ENCODE measurements at places on chromosomes 2 and 18.

DNA sequence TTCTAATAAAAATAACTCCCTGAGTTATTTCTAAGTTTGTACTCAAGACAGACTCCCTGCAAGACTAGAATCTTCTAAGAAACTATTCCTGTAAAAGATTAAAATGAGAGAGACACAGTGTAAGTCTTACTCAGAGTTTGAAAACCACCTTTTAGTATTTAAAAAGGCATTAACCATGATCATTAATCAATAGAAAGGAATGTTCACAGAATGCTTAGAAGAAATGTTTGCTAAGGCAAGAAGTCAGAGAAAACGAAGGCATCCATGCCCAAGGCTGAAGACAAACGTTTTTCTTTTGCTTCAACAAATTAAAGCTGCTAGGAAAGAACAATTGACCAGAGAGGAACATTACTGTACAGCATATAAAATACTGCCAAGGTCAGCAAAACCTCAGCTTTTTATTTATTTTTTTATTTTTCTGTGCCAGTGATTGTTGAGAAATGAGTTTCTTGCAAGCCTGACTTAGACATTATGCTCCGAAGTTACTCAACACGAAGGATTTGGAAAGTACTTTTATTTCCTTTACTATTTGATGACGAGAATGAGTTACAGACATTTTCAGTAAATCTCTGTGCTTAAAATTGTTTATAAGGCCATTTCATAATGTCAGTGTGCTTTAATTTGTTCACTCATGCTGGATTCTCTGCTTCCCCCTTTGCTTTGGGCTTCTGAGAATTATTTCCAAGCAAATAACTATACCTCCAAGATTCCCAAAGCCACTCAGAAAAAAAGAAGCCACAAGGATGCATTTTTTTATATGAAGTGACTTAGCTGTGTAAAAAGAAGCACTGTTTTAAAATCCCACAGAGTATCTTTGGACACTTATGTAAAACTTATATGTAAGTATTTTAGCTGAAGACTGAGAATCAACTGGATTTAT is 20.5 kb downstream of the RND3 start:
- DNase-seq: no peak
- H3K36me3 ChIP-seq: no peaks in the 10 kb centered on the region
- no peaks in the 10 kb centered on the region for H3K27me3 ChIP-seq
- no peak overlapping the region for H3K4me3 ChIP-seq

GRCh38 chr2:32711908-32712501 is 84.2 kb downstream of the TTC27 start:
- no peak overlapping the region for H3K27ac ChIP-seq
- H3K27me3 ChIP-seq: no peaks in the 10 kb centered on the region
- peaks cover 11% of the 10 kb centered on the region for H3K36me3 ChIP-seq
- H3K4me3 ChIP-seq: no peak overlapping the region
- DNase-seq: no peak

- DNase-seq: no peak
- no peaks in the 10 kb centered on the region for H3K4me1 ChIP-seq
- no peak overlapping the region for H3K27ac ChIP-seq
These were observed 3.3 kb downstream of the RMDN2 start for GRCh38 chr2:37928377-37928776.

- no peaks in the 10 kb centered on the region for H3K27me3 ChIP-seq
- no peak overlapping the region for H3K27ac ChIP-seq
- H3K4me3 ChIP-seq: peak overlapping the region; percentile 37
- DNase-seq: peak; percentile 23
- H3K4me1 ChIP-seq: no peaks in the 10 kb centered on the region
These were observed 927.5 kb downstream of the ERBB4 start for GRCh38 chr2:211611061-211611518.

GRCh38 chr2:173580956-173581355 is 226.3 kb downstream of the CDCA7 start:
- no peak overlapping the region for H3K27ac ChIP-seq
- no peaks in the 10 kb centered on the region for H3K27me3 ChIP-seq
- H3K4me1 ChIP-seq: no peaks in the 10 kb centered on the region
- DNase-seq: no peak

- H3K27me3 ChIP-seq: no peaks in the 10 kb centered on the region
- H3K27ac ChIP-seq: no peak overlapping the region
- no peaks in the 10 kb centered on the region for H3K4me1 ChIP-seq
- no peak overlapping the region for H3K4me3 ChIP-seq
- no peak for DNase-seq
These were observed 590.2 kb downstream of the ARHGAP15 start for GRCh38 chr2:143719406-143719805.

DNA sequence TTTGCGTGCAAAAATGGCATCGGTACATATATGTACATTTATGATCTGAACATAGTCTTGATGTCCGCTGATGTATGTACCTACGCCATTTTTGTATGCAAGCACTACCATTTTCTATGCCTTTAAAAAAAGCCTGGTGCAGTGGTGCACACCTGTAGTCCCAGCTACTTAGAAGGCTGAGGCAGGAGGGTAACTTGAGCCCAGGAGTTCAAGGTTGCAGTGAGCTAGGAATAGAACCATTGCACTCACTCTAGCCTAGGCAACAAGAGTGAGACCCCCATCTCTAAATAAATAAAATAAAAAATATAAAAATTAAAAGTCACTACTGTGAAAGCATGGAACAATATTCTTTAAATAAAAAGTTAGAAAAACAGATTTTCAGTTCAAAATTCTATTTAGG is 16.7 kb downstream of the RAB1A start:
- DNase-seq: no peak
- H3K4me3 ChIP-seq: no peak overlapping the region
- H3K27ac ChIP-seq: no peak overlapping the region
- peaks cover 4% of the 10 kb centered on the region for H3K4me1 ChIP-seq
- no peaks in the 10 kb centered on the region for H3K27me3 ChIP-seq

GRCh38 chr2:240123821-240124650 is 12.1 kb downstream of the COPS9 start:
- peaks cover 16% of the 10 kb centered on the region for H3K36me3 ChIP-seq
- H3K27ac ChIP-seq: no peak overlapping the region

GRCh38 chr2:190090148-190090547 is 27.6 kb upstream of the MSTN start:
- H3K27me3 ChIP-seq: no peaks in the 10 kb centered on the region
- DNase-seq: no peak
- H3K4me3 ChIP-seq: no peak overlapping the region
- H3K36me3 ChIP-seq: no peaks in the 10 kb centered on the region
- no peak overlapping the region for H3K27ac ChIP-seq

GRCh38 chr2:17627434-17627833 is 86.9 kb downstream of the VSNL1 start:
- H3K27ac ChIP-seq: no peak overlapping the region
- H3K4me3 ChIP-seq: no peak overlapping the region
- no peaks in the 10 kb centered on the region for H3K4me1 ChIP-seq
- H3K36me3 ChIP-seq: no peaks in the 10 kb centered on the region

- peaks cover 4% of the 10 kb centered on the region for H3K36me3 ChIP-seq
- H3K27me3 ChIP-seq: no peaks in the 10 kb centered on the region
- DNase-seq: no peak
- peaks cover 5% of the 10 kb centered on the region for H3K4me1 ChIP-seq
- H3K4me3 ChIP-seq: no peak overlapping the region
These were observed 42.5 kb downstream of the STAT4 start for GRCh38 chr2:191108331-191108730.

DNA sequence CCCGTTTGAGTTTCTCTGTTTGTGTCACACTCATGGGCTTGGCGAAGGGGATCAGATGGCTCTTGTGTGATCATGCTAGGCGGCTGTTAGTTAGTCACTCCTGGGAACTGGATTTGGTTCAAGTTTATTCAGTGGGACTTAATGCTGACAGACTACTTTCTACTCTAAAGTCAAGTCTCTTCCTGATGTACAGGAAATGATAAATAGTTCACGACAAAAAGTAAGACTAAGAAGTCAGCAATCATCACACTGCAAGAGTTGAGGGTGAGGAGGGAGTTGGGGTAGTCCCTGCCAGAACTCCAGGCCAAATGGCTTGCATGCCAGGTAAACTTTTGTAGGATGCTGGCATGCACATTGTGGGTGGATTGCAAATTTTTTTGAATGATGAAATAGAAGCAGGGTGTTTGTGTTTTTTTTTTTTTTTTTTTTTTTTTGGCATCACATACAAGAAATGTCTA is 25.1 kb upstream of the CCL20 start:
- no peak for DNase-seq
- no peak overlapping the region for H3K27ac ChIP-seq
- no peaks in the 10 kb centered on the region for H3K4me1 ChIP-seq
- H3K36me3 ChIP-seq: no peaks in the 10 kb centered on the region
- H3K4me3 ChIP-seq: no peak overlapping the region

GRCh38 chr2:48855142-48855541 is 99.6 kb upstream of the LHCGR start:
- H3K27ac ChIP-seq: no peak overlapping the region
- no peaks in the 10 kb centered on the region for H3K4me1 ChIP-seq
- no peak overlapping the region for H3K4me3 ChIP-seq
- H3K27me3 ChIP-seq: no peaks in the 10 kb centered on the region

DNA sequence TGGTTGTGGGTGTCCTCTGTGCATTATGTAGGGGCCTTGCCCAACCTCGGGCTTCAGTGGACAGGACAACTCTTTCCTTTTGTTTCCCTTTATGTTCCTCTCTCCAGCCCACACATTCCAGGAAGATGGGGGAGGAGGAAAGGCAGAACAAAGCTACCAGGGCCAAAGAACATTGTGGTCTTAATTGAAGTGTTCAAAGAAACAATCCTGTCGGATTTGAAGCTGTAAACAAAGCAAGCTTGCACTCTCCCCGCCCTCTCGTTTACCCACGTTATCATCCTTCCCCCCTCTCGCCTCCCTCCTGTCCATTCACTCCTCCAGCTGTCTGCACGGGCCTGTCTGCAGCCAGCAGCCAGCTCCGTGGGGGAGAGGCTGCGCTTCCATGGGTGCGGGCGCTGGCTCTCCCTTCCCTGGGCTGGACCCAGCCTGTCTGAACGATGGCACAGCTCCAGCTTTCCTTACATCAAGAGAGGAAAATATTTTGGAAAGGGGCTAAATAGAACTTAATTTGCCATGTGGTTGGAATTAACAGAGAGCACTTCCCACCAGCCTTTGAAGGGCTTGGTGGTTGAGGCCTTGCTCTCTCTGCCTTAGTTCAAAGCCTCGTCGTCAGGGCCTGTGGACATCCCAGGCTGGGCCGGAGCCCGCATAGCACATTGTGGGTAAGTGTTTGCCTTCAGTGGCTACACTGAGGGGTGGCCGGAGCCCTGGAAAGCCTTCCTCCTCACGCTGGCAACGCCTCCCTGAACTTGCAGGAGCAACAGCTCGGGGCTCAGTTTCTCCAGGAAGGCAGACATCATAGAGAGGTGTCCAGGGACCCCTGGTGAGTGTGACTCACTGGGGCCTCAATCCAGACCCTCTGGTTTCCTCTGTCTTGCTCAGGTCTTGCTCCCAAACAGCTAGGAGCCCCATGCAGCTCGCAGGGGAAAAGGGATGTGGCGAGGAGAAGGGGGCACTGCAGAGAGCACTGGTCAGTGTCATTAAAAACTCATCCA is 60.6 kb upstream of the HS6ST1 start:
- no peak for DNase-seq
- H3K27ac ChIP-seq: no peak overlapping the region
- no peaks in the 10 kb centered on the region for H3K36me3 ChIP-seq
- no peaks in the 10 kb centered on the region for H3K4me1 ChIP-seq

GRCh38 chr2:11585071-11585470 is 51.2 kb downstream of the GREB1 start:
- no peak overlapping the region for H3K27ac ChIP-seq
- H3K27me3 ChIP-seq: no peaks in the 10 kb centered on the region
- no peaks in the 10 kb centered on the region for H3K4me1 ChIP-seq
- H3K36me3 ChIP-seq: no peaks in the 10 kb centered on the region
- no peak overlapping the region for H3K4me3 ChIP-seq

GRCh38 chr2:88059979-88060906 is 4.7 kb upstream of the KRCC1 start:
- H3K4me3 ChIP-seq: no peak overlapping the region
- H3K27ac ChIP-seq: no peak overlapping the region
- no peak for DNase-seq
- no peaks in the 10 kb centered on the region for H3K36me3 ChIP-seq

DNA sequence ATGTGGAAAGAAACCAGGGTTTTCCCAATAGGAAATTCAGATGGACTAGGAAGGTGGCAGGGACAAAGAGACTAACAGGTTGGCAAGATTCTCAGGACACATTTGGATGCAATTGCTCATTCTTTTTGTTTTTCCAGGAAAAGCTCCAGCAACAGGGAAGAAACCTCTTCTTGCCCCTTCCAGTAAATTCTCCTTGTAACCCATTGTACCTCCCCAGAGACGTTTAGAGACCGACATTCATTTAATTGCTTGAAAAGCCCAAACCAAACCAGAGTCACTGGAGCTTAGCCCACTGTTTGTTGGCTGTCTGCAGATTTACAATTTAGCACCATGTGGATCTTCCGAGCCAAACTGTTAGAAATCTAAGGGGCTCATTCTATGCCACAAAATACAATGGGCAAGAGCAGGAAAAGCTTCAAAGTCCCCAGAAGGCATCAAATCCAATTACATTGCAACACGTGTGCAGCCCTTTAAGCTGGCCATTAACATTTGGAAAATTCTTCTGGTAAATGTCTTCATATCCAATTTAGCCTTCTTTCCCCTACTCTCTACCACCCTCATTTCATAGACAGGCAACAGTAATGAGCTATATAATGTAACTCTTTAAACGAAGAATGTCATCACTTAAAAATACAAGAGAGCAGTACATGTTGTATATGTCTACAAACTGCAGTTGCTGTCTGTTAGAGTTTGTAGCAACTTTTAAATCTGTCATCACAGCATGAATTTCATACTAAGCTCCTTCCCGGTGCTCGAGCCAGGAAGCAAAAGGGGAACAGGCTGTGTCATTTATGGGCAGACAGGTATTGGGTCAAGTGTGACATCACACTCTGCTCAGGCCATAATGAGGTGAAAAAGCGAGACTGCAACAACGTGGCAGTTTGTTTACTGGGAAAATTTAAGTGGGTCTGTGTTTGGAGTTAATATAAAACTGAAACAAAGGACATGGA is 235.6 kb upstream of the HNRNPA3 start:
- H3K4me1 ChIP-seq: no peaks in the 10 kb centered on the region
- H3K36me3 ChIP-seq: no peaks in the 10 kb centered on the region
- DNase-seq: no peak
- H3K27ac ChIP-seq: no peak overlapping the region
- no peak overlapping the region for H3K4me3 ChIP-seq
- no peaks in the 10 kb centered on the region for H3K27me3 ChIP-seq

GRCh38 chr2:102283996-102284395 is 27.4 kb upstream of the IL1RL1 start:
- H3K4me1 ChIP-seq: no peaks in the 10 kb centered on the region
- no peak overlapping the region for H3K4me3 ChIP-seq
- no peaks in the 10 kb centered on the region for H3K27me3 ChIP-seq
- no peak for DNase-seq
- H3K27ac ChIP-seq: no peak overlapping the region

- H3K36me3 ChIP-seq: no peaks in the 10 kb centered on the region
- no peak for DNase-seq
- H3K4me1 ChIP-seq: no peaks in the 10 kb centered on the region
These were observed 24.8 kb upstream of the RPE start for GRCh38 chr2:209977386-209978239.

Measured in effector memory CD4-positive, alpha-beta T cell (primary cell).